Metanephros (tissue), 2 donors: ENCODE measurements at places on chromosomes 12 and 14. TPM values are rescaled to one million over a fixed set of nuclear protein-coding genes. Genes with fewer than 3 reads are reported as not detected.

GUCY2C gene
- total RNA-seq = not detected

NTN4 gene
- 79.8 TPM for total RNA-seq

ACOT2 gene
- total RNA-seq = 40.8 TPM

ACOT6 gene
- 0.47 TPM for total RNA-seq

WDR20 gene
- 29.5 TPM for total RNA-seq

IL22 gene
- total RNA-seq = not detected

PPP1R36 gene
- 0.41 TPM for total RNA-seq

PIGH gene
- total RNA-seq = 42.2 TPM

PLEKHG7 gene
- 0.58 TPM for total RNA-seq
